NCI-H510A (cell line): ENCODE measurements at places on chromosomes 5 and 9.

DNA sequence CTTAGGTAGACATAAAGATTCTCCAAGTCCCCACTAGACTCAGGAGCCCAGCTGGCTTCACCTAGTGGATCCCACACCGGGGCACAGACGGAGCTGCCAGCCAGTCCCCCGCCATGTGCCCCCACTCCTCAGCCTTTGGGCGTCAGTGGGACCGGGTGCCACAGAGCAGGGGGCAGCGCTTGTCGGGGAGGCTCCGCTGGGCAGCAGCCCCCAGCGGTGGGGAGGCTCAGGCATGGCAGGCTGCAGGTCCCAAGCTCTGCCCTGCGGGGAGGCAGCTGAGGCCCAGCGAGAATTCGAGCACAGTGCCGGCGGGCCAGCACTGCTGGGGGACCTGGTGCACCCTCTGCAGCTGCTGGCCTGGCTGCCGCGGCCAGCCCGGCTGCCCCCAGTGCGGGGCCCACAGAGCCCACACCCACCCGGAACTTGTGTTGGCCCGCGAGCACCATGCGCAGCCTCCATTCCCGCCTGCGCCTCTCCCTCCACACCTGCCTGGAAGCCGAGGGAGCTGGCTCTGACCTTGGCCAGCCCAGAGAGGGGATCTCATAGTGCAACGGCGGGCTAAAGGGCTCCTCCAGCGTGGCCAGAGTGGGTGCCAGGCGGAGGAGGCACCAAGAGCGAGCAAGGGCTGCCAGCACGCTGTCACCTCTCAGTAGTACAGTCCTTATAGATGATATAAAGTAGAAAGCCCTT, 390.7 kb downstream of the PLK2 start:
- no peak for DNase-seq

DNA sequence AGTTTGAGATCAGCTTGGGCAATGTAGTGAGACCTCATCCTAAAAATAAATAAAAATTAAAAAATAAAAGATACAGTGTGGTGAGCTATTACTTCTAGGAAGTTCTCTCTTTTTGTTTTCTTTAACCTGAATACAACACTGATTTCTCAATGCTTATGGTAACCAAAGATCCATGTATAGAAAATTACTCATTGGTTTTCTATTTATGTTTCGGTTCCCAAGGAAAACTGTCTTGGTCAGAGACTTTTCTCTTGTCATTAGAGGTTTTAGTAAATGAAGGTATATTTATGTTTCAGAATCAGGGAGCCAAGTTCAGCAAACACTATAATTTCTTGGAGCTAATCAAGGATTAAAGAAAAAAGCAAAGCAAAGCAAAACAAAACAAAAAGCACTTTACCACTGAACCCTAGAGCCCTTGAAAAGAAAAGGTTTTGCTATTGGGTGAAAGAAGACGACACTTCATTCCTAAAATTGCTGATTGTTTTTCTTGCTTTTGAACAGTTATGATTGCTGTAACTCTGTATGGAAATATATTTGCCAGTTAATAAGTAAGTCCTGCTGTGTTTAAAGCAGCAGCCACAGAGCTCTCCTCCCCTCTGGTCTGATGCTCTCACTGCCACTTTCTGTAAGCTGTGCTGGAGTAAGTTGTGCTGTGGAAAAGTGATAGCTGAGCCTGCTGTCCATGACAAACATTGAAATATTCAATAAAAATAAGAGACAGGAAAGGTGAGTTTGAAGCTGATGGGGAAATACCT, 298.2 kb downstream of the CD180 start:
- DNase-seq: no peak

GRCh38 chr9:63728287-63728686, 1556.7 kb downstream of the FOXD4L5 start:
- no peak for DNase-seq

DNA sequence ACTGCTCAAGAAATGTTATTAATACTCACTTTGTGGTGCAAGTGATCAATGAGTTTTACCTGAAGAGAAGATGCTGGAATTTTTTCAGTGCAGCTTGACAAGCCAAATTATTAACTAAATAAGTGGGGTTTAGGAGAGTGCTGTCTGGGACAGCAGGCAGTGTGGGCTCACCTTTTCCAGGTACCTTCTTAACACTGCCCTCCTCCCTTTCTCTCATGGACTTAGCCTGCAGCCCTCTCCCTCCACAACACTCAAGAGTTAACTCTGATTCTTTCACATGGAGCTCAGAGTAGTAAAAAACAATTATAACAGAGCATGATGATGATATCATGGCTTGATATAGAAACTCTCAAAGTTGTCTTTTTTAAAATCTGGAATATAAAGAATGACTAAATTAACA, 404.8 kb upstream of the SLC30A5 start:
- DNase-seq: no peak

DNA sequence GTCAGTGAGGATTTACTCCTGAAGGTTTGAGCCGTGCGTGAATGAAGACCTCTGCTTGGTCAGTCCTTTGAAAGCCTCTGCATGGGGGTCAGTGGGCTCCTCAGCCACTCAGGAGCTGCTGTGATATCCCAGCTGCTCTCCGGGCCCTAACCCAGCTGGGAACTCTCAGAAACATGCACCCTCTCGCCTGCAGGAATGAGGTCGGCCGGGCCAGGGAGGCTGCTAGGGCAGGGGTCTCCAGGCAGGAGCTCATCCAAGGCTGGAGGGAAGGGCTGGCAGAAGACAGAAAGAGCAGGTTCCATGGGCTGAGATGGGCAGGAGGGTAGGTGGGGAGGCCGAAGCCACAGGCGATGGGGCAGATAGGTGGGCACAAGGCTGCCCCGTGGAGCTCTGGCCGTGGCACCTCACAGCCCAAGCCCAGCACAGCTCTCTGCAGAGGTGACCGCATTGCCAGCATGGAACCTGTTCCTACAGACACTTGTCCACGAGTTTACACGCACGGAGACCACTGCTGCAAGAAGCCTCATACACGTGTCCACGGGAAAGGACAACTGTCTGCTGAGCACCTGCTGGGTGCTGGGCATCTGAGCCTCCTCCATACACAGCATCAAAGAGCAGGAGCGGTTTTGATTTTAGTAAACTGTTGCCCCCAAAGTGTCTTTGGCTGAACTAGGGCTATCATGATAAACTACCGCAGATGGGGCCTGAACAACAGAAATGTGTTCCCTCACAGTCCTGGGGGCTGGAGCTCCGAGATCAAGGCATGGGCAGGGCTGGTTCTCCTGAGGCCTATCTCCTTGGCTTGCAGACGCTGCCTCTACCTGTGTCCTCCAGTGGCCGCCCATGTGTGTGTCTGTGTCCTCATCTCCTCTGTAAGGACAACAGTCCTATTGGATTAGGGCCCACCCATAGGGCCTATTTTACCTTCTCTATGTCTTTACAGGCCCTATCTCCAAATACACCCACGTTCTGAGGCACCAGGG, 85.2 kb upstream of the ADAMTS2 start:
- DNase-seq: no peak

DNA sequence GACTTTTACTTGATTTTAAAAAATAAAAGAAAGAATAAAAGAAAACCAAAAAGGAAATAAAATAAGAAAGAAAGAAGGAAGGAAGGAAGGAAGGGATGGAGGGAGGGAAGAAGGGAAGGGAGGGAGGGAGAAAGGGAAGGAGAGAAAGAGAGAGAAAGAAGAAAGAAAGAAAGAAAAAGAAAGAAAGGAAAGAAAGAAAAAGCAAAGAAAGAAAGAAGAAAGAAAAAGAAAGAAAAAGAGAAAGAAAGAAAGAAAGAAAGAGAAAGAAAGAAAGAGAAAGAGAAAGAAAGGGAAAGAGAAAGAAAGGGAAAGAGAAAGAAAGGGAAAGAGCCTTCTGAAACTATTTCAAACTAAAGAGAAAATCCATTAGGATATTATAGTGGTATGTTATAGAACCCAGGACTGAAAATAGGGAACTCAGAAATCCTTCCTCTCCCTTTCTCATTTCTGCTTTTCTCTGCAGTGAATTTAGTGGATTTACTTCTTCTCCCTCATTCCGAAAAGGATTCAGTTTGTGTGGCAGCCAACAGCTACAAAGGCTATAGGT, 414.7 kb upstream of the CCNG1 start:
- no peak for DNase-seq

DNA sequence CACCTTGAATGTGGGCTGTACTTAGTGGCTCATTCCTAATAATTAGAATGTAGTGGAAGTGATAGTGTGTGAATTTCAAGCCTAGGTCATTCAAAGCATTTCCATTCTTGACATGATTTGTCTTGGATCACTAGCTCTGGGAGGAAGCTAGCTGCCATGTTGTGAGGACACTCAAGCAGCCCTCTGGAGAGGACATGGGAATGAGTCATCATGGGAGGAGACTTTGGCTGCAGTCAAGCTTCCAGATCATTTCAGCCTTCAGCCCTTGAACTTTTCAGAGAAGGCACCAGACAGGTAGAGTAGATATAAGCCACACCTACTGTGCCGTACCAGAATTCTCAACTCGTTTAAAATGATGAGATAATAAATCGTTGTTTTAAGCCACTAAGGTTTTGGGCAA, 506.9 kb downstream of the ZNF608 start:
- DNase-seq: no peak

DNA sequence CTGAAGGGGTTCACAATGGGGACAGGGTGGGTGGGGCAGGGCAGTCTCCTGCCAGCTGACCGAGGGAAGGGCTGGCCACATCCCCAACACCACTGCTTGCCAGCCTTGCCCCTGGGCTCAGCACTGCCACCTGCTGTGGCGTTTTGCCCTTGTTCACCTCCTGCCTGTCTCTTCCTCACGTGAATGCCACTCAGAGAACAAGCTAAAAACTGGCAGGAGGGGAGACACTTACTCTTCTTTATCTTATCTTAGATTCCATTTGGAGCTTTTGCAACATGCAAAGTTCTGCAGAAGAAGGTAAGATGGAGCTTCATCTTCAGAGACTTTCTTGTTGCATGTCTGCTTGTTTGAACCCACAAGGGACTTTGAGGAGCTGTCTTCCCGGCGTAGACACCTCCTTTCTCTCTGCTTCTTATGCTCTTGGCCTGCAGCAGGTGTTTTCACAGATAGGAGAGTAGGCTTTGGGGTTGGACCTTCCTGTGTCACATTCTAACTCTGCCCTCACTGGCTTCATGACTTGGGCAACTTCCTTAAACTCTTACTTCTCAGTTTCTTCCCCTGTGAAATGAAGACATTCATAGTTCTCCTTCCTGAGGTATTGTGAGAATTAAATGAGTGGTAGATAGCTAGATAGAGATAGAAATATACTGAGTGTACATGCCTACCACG, 4.1 kb downstream of the LRSAM1 start:
- DNase-seq: no peak
